Activated T-cell treated with anti-CD3 and anti-CD28 coated beads, Interleukin-2, amount 50 U/mL, for 72 hours (primary cell): ENCODE measurements at places on chromosomes 6 and 20. TPM values are rescaled to one million over a fixed set of nuclear protein-coding genes. Genes with fewer than 3 reads are reported as not detected.

DNA sequence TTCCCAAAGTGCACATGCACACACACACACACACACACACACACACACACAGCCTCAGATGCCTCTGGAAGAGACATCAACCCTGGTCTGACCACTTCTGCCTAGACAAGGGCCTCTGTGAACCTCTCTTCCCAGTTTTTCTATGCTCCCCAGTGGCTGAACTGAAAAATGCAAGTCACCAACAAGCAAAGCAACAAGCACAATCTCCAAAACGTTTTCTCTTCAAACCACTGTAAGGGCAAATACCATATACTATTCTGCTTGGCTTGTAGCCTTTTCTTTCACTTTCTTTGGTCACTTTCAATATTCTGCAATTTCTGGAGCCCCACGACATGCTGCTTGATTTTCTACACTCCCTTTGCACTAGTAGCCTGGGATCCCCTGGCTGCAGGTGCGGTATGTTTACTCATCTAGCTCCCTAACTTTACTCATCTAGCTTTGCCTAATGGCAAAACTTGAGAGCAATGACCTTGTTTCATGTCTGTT, 121.4 kb upstream of the DST start:
- H3K27me3 ChIP-seq = no peaks in the 10 kb centered on the region
- H3K36me3 ChIP-seq = no peaks in the 10 kb centered on the region
- no peak overlapping the region for H3K4me3 ChIP-seq
- no peak overlapping the region for H3K27ac ChIP-seq
- no peak for DNase-seq
- no peaks in the 10 kb centered on the region for H3K4me1 ChIP-seq

DNA sequence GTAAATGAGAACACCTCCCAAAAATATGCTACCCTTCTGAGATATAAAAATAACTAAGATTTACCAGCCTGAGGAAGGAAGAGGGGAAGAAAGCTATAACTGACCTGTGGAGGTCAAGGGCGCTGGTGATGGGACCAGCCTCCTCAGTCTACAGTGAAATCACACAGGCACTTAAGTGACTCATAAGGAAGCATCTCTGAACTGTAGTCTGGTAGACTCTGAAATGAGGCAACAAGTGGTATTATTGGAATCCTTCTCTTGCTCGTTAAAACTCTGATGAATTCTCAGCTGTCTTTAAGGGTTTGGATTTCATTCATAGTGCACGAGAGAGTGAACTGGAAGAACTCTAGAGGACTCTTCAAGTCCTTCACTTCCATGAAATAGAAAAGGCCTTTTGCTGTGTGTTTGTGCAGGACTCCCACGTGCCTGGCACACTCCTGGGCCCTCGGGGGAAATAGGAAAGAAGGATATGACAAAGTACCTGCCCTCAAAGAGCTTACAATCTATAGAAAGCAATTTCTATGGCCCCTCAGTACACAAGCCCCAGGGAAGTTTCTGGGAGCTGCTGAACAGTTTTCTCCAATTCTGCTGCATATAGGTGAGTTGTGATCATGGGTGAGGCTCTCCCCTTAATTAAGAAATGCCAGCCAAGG, 231.8 kb upstream of the RREB1 start:
- H3K36me3 ChIP-seq = no peaks in the 10 kb centered on the region
- no peak for DNase-seq
- H3K4me3 ChIP-seq = no peak overlapping the region
- H3K4me1 ChIP-seq = peaks cover 8% of the 10 kb centered on the region

DNA sequence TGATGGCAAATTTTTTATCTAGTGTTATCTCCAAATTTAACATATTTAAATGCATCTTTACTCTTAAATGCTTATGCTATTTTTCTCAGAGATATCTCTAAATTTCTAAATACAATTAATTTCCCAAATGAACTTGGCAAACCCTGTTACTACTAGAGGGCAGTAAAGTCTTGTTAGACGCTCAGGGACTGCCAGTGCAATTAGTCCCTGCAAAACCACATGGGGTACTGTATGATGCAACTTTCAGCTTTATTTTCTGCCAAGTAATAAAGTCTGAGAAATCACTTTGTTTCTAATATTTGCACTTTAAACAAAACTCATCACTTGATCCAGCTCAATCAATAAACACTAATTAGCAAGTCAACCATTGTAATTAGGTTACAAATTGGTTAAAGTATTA, 76.0 kb upstream of the ADGRB3 start:
- H3K4me3 ChIP-seq = no peak overlapping the region
- H3K27ac ChIP-seq = no peak overlapping the region
- no peaks in the 10 kb centered on the region for H3K4me1 ChIP-seq
- H3K36me3 ChIP-seq = no peaks in the 10 kb centered on the region

GRCh38 chr6:157988700-157989063, 7.0 kb downstream of the SYNJ2 start:
- peaks cover 64% of the 10 kb centered on the region for H3K4me1 ChIP-seq
- H3K36me3 ChIP-seq = no peaks in the 10 kb centered on the region
- H3K27ac ChIP-seq = no peak overlapping the region
- no peaks in the 10 kb centered on the region for H3K27me3 ChIP-seq

DNA sequence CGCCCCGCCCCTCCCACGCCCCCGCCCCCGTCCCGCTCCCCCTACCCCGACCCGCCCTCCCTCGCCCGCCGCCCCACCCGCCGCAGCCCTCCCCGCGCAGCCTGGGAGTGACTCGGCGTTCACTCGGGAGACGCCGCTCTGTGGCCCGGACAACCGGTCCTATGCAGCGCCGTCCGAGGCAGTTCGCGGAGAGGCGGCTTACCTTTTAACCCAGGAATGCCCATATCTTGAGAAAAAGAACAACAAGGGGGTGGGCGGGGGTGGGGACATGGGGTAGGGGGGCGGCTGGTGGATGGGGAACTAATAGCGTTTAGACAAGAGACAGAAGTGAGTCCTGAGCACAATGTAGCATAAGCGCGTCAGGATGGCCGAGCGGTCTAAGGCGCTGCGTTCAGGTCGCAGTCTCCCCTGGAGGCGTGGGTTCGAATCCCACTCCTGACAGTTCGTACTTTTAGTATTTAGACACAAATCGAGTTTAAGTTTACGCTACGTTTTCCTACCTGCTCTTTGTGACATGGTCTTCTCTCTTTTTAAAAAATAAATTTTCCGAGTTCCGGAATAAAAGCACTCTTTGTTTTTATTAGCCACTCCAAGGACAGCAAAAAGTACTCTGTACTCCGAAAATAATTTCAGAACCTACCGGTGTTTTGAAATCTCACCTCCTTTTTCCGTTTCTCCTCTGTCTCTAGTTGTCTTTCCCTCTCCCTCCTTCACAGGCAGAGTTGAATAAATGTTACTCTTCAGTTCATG, 17.1 kb upstream of the HMGN4 start:
- H3K36me3 ChIP-seq = peaks cover 2% of the 10 kb centered on the region
- H3K4me3 ChIP-seq = peak overlapping the region; percentile 89
- H3K27ac ChIP-seq = peak overlapping the region; percentile 92
- DNase-seq = peak; percentile 82

GRCh38 chr6:156719720-156720563, 57.2 kb upstream of the ARID1B start:
- peak; percentile 76 for DNase-seq
- no peaks in the 10 kb centered on the region for H3K27me3 ChIP-seq
- peak overlapping the region; percentile 83 for H3K27ac ChIP-seq
- H3K4me1 ChIP-seq = peaks cover 28% of the 10 kb centered on the region
- no peaks in the 10 kb centered on the region for H3K36me3 ChIP-seq

DNA sequence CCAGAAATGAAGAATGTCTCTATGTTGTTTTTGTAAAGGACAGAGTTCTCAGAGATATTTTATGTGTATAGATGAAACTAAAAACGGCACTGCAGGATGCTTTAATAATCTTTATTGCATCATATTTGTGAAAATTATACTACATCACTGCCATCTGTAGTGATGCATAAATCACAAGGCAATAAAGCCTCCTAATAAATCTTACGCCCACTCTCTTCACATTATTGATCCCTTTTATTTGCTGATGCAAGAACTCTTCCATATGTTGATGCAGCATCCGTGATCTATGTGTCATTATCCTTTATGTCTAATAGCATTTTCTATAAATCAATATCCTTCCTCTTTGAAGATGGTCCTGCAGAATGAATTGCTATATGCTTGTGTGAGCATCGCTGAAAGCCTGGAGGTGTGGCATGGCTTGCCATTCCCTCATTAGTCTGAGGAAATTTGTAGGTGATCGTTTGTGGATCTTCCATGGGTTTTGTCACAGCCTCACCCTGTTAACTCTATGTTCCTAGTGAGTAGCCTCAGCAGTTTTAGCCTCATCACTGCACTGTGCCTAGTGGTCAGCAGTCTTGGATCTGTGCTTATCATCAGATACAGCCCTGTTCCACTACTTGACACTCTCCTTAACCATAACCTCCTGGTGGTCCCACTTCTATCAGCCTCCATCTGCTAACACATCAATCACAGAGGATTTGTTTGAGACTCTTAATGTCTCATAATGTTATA, 983.5 kb downstream of the EYS start:
- H3K36me3 ChIP-seq = no peaks in the 10 kb centered on the region
- H3K4me1 ChIP-seq = no peaks in the 10 kb centered on the region
- no peaks in the 10 kb centered on the region for H3K27me3 ChIP-seq
- no peak overlapping the region for H3K4me3 ChIP-seq
- no peak overlapping the region for H3K27ac ChIP-seq

GRCh38 chr20:13458860-13459451, 179.8 kb downstream of the TASP1 start:
- H3K4me3 ChIP-seq = no peak overlapping the region
- H3K36me3 ChIP-seq = no peaks in the 10 kb centered on the region
- no peaks in the 10 kb centered on the region for H3K4me1 ChIP-seq
- no peaks in the 10 kb centered on the region for H3K27me3 ChIP-seq
- no peak overlapping the region for H3K27ac ChIP-seq

- no peaks in the 10 kb centered on the region for H3K4me1 ChIP-seq
- no peak overlapping the region for H3K27ac ChIP-seq
- H3K36me3 ChIP-seq = peaks cover 3% of the 10 kb centered on the region
- H3K27me3 ChIP-seq = no peaks in the 10 kb centered on the region
These were observed 16.3 kb upstream of the PDE10A start for GRCh38 chr6:165679326-165679725.

OR2J3 gene
- not detected for total RNA-seq

- H3K27me3 ChIP-seq = peaks cover 43% of the 10 kb centered on the region
- DNase-seq = no peak
- H3K36me3 ChIP-seq = peaks cover 15% of the 10 kb centered on the region
- H3K4me1 ChIP-seq = peaks cover 40% of the 10 kb centered on the region
- H3K27ac ChIP-seq = no peak overlapping the region
- no peak overlapping the region for H3K4me3 ChIP-seq
These were observed 2.6 kb upstream of the ZSCAN12 start for GRCh38 chr6:28402197-28402596.

VGLL2 gene
- total RNA-seq = not detected

NT5E gene
- 13.1 TPM for total RNA-seq

DNA sequence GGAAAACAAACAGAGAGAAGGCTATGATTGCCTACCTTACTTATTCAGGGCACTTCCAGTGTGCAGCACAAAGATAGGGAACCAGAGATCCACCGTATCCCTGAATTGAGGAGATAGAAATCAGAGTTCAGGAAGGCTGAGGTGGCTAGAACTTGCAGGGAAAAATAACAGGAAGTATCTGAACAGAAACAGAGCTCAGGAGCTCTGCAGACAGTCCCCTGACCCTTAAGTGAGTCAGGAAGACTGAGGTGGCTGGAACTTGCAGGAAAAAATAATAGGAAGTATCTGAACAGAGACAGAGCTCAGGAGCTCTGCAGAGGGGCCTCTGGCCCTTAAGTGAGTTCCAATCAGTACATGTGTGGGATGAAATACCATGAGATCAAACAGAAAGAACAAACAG, 65.4 kb downstream of the RPRD1B start:
- H3K27ac ChIP-seq = no peak overlapping the region
- peaks cover 4% of the 10 kb centered on the region for H3K36me3 ChIP-seq
- no peak overlapping the region for H3K4me3 ChIP-seq
- peaks cover 18% of the 10 kb centered on the region for H3K4me1 ChIP-seq
- no peak for DNase-seq

EDN1 gene
- total RNA-seq = 0.28 TPM

GNMT gene
- total RNA-seq = 0.69 TPM

GRCh38 chr20:3137492-3137891, 22.2 kb downstream of the FASTKD5 start:
- peaks cover 17% of the 10 kb centered on the region for H3K4me1 ChIP-seq
- H3K27ac ChIP-seq = no peak overlapping the region
- no peak overlapping the region for H3K4me3 ChIP-seq
- H3K27me3 ChIP-seq = no peaks in the 10 kb centered on the region
- H3K36me3 ChIP-seq = no peaks in the 10 kb centered on the region

PRKN gene
- 2.5 TPM for total RNA-seq

GRCh38 chr6:27882624-27883023, 29.6 kb downstream of the OR2B2 start:
- H3K4me1 ChIP-seq = no peaks in the 10 kb centered on the region
- DNase-seq = no peak
- no peaks in the 10 kb centered on the region for H3K36me3 ChIP-seq
- no peak overlapping the region for H3K27ac ChIP-seq
- H3K27me3 ChIP-seq = no peaks in the 10 kb centered on the region
- no peak overlapping the region for H3K4me3 ChIP-seq

DNA sequence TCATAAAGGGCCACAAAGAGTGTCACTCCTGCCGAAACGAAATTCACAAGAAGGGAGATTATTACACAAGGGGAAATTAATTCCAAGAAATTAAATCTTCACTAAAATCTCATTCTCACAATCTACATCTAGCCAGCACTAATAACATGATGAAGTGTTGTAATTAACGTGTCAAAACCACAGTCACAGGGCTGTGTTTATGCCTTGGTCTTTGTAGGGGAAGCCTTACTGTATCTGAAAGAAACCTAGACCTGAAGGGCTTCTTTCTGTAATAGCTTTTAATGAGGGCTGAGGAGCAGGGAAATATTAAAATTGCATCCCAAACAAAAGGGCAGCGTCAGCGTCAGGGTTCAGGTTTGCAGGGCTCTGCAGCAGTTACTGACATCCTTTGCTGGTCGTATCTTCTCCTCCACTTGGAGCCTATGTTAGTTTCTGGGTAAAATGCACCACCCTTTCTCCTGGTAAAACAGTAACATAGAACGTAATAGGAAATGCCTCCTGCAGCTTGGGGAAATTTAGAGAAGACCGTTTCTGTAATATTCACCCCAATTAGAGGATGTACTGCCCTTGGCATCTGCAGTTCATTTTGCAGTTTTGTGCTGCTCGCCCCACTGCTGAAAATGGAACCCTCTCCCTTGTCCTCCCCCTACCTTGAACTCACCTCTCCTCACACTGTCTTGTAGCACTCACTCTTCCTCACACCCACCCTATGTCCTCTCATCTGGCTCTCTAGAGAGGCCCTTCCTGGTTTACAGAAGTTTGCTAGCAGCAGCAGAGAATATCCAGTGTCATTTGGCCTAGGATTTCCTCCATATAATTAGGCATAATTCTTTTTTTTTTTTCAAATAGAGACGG, 109.0 kb upstream of the TRAF3IP2 start:
- H3K36me3 ChIP-seq = peaks cover 14% of the 10 kb centered on the region
- peaks cover 99% of the 10 kb centered on the region for H3K4me1 ChIP-seq
- H3K27ac ChIP-seq = peak overlapping the region; percentile 80
- H3K27me3 ChIP-seq = no peaks in the 10 kb centered on the region
- peak overlapping the region; percentile 38 for H3K4me3 ChIP-seq

DNA sequence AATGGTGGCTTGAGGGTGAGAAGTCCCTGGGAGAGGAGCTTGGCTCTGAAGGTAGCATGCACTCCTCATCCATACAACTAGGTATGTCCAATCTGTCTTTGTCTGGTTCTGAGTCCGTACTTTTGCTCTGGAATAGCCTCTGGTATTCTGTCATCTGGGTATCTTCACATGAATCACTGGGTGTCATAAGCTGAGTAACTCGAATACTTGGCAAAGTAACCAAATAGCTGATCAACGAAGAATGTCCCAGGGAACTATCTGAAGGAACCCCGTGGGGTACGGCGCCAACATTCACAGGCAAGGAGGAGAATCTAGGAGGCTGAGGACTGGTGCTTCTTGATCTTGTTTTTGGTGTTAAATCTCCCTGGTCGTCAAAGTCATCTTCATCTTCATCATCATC, 184.8 kb downstream of the HIVEP2 start:
- H3K27ac ChIP-seq = peak overlapping the region; percentile 12
- peaks cover 50% of the 10 kb centered on the region for H3K36me3 ChIP-seq
- no peak overlapping the region for H3K4me3 ChIP-seq
- no peaks in the 10 kb centered on the region for H3K27me3 ChIP-seq
- peaks cover 51% of the 10 kb centered on the region for H3K4me1 ChIP-seq
